CD4-positive, alpha-beta T cell treated with Interleukin-1 beta for 1 hour (primary cell): ENCODE measurements at places on chromosomes 1 and 21.

DNA sequence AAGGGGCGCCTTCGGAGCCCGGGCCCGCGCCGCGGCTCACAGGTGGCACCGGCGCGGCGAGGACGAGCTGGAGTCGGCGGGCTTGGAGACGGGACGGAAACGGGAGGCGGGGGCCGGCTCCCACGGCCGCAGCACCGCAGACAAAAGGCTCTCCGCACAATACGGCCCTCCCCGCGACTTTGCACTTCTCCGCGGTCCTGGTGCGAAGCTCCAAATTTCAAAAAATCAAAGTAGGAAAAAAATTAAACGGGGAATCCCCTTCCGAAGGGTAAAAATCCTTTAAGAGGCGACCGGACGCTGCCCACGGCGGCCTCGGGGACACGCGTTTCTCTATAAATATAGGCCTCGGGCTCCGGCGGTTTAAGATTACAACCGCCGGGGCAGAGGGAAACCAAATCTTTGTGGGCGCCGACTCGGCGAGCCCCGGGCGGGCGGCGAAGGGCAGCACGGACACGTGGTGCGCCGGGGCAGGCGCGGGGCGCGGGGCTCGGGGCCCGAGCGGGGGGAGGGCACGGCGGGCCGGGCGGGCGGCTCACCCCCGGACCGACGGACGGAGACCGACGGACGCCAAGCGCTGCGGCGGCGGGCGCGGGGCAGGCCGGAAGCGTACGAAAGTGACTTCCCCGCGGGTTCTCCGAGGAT lies 453 bp downstream of the PABPC4 start:
- peak; percentile 49 for DNase-seq

DNA sequence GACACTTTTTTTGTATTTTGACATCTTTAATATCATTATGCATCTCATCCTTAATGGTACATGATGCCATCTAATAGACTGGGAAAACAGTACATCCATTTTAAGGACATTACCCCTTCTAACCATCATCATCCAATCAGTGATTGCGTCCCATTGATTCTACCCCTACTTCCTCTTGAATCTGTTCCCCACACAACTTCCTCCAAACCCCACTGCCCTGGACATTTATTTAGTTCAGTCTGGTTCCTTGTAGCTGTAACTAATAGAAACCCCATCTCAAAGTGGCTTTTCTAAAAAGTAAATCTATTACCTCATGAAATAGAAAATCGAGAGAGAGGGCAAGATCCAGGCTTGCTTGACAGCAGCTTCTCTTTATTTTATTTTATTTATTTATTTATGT lies 2.1 kb upstream of the ITLN1 start:
- no peak for DNase-seq

- no peak for DNase-seq
Measured at GRCh38 chr1:43366179-43366578, 1.6 kb downstream of the ELOVL1 start.

GRCh38 chr1:67367370-67368045 lies 59.8 kb downstream of the IL12RB2 start:
- DNase-seq, result no peak

DNA sequence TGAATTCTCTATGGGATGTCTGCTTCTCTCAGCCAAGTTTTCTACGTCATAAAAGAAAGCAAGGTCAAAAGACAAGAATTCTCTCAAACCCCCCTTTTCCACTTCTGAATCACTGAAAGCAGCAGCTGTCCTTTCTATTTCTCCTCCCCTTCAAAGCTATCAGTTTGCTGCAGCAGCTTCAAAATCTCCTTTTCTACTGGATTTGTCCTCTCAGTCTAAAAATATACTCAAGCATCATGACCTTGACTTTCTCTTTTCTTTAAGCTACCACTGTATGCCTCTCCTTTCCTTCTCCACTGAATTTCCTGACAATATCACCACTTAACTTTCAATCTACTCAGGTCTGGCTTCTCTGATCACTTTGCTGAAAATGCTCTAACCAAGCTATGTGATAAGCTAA lies 1.9 kb downstream of the WDR64 start:
- DNase-seq, result no peak

DNA sequence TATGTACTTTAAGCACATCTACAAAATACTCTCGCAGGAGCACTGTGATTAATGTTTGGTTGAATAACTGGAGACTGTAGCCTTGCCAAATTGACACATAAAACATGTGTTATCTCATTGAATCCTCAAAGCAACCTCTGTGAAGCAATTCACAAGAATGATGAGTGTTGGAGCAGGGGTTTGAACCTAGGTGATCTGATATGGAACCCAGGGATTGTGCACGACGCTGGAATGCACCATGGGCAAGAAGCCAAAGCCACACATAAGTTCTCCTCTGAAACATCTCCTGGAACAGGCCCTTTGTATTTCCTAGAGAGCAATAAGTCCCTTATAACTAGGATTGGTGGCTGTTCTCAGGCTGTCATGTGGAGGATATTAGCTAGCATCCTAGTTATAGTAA lies 124.6 kb upstream of the IVNS1ABP start:
- no peak for DNase-seq

DNA sequence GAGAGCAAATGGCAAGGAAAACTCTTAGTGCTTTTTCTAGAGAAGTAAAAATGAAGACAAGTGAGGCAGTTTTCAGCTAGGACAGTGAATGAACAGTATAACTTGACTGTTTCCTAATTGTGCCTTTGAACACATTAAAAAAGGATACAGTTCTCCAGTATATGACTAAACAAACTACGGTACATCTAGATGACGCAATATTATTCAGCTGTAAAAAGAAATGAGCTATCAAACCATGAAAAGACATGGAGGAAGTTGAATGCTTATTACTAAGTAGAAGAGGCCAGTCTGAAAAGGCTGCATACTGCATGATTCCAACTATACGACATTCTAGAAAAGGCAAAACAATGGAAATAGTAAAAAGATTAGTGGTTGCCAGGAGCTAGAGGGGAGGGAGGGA lies 206.3 kb downstream of the SIPA1L2 start:
- no peak for DNase-seq

GRCh38 chr1:115227346-115228082 lies 110.5 kb downstream of the NGF start:
- DNase-seq, result no peak

DNA sequence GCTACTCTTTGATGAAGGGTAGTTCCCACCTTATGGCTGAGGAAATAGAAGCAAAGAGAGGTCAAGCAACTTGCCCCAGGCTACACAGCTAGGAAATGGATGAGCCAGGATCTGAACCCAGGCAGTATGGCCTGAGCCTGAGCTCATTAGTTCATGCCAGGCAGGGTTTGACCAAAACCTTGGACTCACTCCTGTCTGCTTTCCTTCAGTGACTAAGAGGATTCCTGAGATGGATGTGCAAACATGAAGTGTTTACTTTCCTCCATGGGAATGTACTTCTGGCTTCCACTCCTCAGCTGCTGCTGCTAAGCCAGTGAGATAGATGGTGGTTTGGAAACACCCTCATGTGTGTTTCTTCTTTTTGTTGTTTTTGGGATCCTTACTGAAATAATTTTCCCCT lies 35.1 kb upstream of the ERRFI1 start:
- no peak for DNase-seq

GRCh38 chr1:65668368-65668767 lies 124.3 kb upstream of the PDE4B start:
- no peak for DNase-seq

- DNase-seq, result no peak
Measured at GRCh38 chr1:165222580-165222979, 133.9 kb downstream of the LMX1A start.

DNA sequence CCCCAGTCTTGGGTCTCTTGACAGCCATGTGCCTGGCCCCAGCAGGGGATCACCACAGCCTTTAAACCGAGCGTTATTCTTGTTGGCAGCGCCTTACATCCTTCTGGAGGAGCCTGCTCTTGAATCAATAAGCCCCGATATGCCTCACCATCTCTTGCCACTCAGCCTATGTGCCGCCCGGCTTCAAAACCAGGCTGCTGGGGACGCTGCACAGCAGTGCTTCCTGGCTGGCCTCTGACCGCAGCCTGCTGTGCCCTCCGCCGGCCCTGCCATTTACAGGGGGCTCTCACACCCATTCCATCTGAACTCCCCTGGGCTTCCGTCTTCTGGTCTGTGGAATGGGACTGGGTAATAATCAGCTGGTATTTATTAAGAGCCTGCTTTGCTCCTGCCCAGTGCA lies 3.0 kb upstream of the PEX10 start:
- no peak for DNase-seq

GRCh38 chr1:187646536-187647107 lies 817.9 kb downstream of the PLA2G4A start:
- no peak for DNase-seq

DNA sequence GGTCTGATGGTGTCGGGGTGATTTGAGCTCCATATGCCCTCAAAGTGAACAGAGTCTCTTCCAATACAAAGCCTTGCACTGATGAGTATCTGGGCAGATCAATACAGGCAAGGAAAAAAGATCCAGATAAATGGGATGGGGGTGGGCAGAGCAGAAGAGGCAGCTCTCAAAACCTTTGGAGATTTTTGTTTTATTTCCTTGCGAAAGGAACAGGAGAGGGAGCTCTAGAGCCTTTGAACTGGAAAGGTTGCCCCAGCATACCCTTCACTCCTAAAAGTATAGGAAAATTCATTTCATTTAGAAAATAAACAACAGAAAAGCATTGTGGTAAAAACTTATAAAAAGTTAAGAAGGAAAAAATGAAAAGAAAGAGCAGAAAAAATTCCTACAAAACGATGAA lies 31.4 kb upstream of the OLIG2 start:
- DNase-seq, result no peak

GRCh38 chr1:61807606-61808140 lies 65.4 kb downstream of the PATJ start:
- DNase-seq, result no peak

- no peak for DNase-seq
Measured at GRCh38 chr1:179061360-179062282, 20.2 kb upstream of the TOR3A start.

- DNase-seq, result no peak
Measured at GRCh38 chr1:196558411-196558810, 49.8 kb downstream of the KCNT2 start.

- DNase-seq, result no peak
Measured at GRCh38 chr1:207998691-207999090, 87.8 kb upstream of the CD34 start.

DNA sequence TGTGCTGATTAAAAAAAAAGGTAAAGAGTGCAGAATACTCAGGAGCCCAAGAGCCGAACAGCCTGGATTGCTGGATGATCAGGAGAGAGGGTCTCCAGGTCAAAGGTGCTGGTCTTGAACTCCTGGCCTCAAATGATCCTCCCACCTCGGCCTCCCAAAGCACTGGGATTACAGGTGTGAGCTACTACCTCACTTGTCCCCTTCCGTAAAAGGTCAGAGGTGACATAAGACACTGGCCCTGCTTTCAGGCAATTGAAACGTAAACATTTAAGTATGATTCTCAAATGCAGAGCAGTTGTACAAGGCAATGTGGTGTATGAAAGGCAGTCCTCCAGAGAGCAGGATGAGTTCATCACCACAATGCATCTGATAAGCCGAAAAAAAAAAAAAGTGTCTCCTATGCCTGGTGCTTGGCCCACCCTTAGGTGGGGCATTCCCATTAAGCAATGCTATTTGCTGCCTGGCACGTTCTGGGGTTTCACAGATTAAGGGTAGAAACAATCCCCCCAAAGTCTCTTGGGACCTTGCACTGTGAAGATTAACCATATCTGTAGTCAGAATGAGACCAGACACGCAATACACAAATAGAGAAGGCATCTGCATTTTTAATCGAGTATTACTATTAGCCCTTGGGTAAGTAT lies 47.7 kb downstream of the PARP1 start:
- no peak for DNase-seq

GRCh38 chr1:83620016-83620415 lies 378.9 kb downstream of the TTLL7 start:
- DNase-seq, result no peak
